Osteoblast (primary cell): ENCODE measurements at places on chromosomes 3 and 15. TPM values are rescaled to one million over a fixed set of nuclear protein-coding genes. Genes with fewer than 3 reads are reported as not detected.

GRCh38 chr15:63597821-63598220, 634 bp downstream of the FBXL22 start:
- DNase-seq = no peak
- peaks cover 34% of the 10 kb centered on the region for H3K4me1 ChIP-seq
- no peak overlapping the region for H3K4me3 ChIP-seq
- peaks cover 11% of the 10 kb centered on the region for H3K36me3 ChIP-seq

GRCh38 chr3:15272426-15273196, 59.8 kb downstream of the SH3BP5 start:
- no peaks in the 10 kb centered on the region for H3K36me3 ChIP-seq
- no peak for DNase-seq
- H3K27ac ChIP-seq = no peak overlapping the region
- H3K4me1 ChIP-seq = peaks cover 45% of the 10 kb centered on the region
- H3K4me3 ChIP-seq = no peak overlapping the region

DNA sequence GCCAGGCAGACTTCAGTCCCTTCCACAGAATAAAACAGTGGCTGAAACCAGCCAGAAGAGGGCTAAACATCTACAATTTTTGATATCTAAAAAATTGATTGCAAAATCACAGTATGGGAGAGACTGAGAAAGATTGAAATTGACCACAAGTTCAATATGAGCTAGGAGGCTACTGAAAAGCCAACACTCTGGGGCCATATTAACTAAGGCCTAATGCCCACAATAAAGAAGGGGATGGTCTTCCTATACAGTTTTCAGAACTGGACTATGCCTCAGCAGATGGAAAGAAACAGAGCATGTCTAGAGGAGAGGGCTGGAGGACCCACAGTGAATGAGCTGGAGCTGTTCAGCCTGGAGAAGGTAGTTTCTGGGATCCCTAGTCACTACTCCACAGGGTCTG, 53.2 kb downstream of the WNT7A start:
- no peaks in the 10 kb centered on the region for H3K4me1 ChIP-seq
- no peaks in the 10 kb centered on the region for H3K36me3 ChIP-seq
- no peaks in the 10 kb centered on the region for H3K27me3 ChIP-seq
- peak; percentile 9 for DNase-seq

GRCh38 chr15:90945091-90945490, 9.6 kb upstream of the RCCD1 start:
- H3K27me3 ChIP-seq = no peaks in the 10 kb centered on the region
- peaks cover 78% of the 10 kb centered on the region for H3K36me3 ChIP-seq
- peak; percentile 29 for DNase-seq

GRCh38 chr15:52789601-52790168, 451 bp downstream of the ONECUT1 start:
- peak overlapping the region; percentile 61 for H3K4me3 ChIP-seq
- no peak overlapping the region for H3K27ac ChIP-seq
- no peaks in the 10 kb centered on the region for H3K4me1 ChIP-seq
- peak; percentile 81 for DNase-seq
- peaks cover 82% of the 10 kb centered on the region for H3K27me3 ChIP-seq

Gene MUC20
- total RNA-seq = 0.36 and 1.2 TPM in 2 replicates

Gene PSTPIP1
- not detected in 2 replicates for total RNA-seq

Gene PLA2G4E
- not detected in 2 replicates for total RNA-seq
